ENCODE measurements at places on chromosomes 5 and 9.

- DNase-seq, result no peak
Observed at GRCh38 chr9:86516564-86516963, 162.4 kb upstream of the TUT7 start.

- DNase-seq, result no peak
Observed at GRCh38 chr9:130150779-130151382, 21.3 kb upstream of the NCS1 start.

DNA sequence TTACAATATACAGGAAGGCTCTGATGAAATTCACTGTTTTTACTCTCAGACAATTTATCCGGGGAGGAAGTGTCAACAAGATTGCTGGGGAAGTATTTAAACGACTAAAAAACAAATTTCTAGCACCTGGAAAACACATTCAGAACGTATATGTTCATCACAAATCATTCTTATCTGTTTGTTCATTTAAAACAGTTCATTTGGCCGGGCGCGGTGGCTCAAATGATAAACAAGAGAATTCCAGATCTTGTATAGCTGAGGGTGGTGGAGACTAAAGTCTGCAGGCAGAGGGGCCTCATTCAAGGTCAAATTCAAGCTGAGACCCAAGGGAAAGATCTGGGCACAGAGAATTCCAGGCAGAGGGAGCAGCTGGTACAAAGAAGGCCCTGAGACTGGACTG lies 90.0 kb downstream of the STK10 start:
- no peak for DNase-seq

DNA sequence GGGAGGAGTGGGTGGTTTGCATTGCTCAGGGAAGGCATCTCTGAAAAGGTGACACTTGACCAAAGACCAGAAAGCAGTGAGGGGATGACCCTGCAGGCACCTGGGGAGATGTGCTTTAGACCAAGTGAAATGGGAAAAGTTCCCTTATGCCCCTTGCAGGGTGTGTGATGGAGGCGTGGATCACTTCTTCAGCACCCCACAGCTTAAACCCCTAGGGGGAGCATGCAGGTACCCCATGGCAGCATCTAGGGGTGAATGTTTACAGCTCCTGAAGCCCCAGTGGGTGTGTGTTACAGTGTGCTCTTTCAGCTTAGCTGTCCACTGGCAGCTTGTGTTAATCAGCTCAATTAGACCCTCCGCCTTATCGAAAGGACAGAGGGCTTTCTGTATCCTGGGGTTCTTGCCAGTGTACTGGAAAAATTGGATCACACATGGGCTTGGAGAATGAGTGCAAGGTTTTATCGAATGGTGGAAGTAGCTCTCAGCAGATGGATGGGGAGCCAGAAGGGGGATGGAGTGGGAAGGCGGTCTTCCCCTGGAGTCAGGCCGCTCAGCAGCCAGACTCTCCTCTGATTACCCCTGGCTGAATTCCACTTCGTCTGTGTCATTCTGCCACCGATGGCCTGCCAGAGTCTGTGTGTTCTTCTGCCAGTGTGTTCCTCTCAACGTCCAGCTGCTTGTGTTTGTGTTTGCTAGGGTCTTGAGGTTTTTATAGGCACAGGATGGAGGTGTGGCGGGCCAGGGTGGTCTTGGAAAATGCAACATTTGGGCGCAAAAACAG lies 6.3 kb downstream of the BHMT2 start:
- no peak for DNase-seq

GRCh38 chr5:124583469-124584350 lies 162.7 kb downstream of the ZNF608 start:
- no peak for DNase-seq

DNA sequence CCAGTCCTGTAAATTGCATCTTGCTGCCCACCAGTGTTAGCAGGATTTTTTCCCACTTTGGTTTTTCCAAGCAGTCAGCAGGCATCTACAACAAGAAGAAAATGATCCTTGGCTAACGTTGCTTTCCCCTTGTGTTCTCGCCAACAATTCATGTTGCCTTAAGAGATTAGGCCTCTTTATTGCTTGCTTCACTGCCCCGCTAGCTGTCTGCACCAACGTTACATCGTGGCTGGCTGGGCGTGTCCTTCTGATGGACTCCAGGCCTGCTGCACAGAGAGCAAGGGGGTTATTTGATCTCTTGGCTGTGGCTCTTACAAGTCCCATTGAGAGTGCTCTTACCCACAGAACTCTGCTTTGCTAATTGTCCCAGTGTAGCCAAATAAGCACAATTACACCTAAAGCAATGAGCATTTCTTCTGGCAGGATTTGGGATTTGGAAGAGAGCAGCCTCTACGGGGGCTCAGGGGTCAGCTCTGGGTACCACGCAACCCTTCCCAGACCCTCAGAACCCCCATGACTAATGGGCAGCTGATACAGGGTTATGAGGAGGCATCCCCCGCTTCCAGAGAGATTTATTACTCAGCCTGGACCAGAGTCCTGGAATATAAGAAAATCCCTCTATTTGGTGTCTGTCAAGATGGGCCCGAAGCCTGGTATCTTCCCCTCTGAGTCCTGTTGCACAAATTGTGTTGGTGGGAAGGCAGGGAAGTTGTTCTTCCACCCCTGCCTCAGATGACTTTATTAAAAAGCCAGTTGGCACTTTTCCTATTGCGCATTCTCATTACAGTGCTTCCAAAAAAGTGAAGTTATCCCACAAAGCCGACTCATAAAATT lies 17.6 kb downstream of the DCANP1 start:
- no peak for DNase-seq

DNA sequence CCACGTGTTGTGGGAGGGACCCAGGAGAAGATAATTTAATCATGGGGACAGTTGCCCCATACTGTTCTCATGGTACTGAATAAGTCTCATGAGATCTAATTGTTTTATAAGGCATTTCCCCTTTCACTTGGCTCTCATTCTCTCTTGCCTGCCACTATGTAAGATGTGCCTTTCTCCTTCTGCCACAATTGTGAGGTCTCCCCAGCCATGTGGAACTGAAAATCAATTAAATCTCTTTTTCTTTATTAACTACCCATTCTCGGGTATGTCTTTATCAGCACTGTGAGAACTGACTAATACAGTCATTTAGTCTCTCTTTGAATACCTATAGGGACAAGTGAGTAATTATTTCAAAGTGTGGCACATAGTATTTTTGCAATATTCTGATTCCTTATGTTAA lies 269.2 kb upstream of the SMARCA2 start:
- DNase-seq, result no peak

DNA sequence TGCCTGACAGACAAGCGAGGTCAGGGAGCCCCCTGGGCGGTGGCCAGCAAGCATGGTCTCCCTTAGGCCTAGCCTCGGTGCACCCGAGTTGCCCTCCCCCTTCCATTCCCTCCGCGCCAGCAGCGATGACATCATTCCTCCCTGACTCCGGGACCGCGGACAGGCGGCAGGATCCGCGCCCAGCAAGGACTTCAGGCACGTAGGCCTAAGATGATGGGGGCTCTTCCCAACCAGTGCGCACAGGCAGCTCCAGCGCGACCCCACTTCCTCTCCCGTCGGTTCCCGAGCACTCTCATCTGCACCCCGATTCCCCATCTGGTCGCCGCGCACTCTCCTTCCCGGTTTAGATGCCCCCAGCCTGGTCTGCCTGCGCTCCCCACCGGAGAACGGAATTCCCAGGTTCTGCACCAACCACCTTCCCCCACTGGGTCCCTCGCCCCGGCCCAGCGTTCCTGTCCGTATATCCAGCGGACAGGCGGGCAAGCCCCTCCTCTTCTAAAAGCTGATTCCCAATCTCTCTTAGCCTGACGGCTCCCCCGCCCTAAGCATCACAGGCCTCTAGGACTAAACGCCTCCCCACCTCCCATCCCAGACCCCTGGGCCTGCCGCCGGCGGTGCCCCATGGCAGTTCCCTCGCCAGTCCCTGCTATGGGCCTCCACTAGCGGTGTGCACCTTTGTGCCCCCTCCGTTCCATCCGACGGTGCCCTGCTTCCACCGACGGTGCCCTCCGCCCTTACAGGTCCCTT lies 931 bp downstream of the FAM219A start:
- no peak for DNase-seq

DNA sequence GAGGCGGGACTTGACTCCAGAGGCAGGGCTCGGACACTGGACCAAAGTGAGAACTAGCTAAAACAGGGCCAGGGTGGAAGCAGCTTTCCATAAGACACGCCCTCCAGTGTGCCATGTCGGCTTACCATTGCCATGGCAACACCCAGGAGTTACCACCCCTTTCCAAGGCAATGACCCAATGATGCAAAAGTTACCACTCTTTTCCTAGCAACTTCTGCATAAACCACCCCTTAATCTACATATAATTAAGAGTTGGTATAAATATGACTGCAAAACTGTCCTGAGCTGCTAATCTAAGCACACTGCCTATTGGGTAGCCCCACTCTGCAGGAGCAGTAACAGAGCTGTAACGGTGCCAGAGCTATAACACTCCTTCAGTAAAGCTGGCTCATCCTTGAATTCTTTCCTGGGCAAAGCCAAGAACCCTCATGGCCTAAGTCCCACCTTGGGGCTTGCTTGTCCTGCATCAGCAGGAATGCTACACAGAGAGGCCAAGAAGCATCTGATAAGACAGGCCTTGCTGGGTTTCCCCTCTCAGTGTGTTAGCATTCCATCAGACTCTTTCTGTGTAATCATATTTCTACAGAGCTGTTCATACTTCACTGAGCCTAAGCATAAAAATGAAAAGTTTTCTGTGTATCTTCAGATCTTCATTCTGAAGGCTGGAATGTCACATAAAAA lies 262.7 kb upstream of the KLF9 start:
- no peak for DNase-seq

DNA sequence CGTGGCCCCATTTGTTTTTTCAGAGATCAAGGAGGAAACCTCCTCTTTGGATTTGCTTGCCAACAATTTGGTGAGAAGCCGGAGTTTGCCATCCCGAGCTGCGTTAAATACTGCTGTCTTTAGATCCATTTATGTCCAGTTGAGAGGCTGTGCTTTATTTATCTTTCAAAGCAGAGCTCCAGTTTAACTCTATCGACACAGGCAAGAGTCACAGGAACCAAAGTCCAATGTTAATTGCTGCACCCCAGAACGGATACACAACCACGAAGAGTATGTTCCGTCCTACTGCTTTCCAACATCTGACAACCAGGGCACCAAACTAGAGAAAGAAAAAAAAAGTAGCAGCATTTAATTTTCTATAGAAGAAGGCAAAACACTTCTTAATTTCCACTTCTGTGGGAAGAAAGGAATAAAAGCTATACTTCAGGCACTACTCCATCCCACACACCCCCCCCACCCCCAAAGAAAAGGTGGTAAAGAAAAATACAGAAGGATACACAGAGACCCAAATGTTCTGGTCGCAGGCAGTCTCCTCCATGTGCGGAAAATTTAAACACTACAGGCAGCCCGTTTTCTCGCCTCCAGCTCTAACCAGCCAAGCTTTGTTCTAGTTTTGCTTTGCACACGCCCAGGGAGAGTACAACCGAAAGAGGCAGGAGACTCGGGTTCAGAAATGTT lies 1.1 kb downstream of the FEM1C start:
- DNase-seq, result peak; percentile 25

- no peak for DNase-seq
Observed at GRCh38 chr9:113776194-113776593, 99.9 kb upstream of the ZNF618 start.

- no peak for DNase-seq
Observed at GRCh38 chr9:93139365-93140182, 5.5 kb upstream of the NINJ1 start.

DNA sequence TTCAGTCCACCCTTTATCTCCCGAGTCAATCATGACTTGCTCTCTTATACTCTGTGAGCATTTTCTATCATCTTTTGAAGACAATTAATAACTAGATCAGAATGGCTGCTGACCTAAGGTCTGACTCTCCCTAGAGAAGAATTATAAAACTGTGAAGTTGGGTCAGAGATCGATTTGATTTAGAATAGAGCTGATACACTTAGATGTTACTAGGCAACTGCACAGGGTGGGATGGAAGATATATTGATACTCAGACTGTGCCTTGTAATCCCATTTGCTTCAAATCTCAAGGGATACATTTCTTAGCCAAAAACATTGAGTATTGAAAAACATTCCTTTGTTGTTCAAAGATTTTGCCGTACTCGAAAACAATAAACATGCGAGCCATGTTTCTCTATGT lies 106.0 kb upstream of the NMUR2 start:
- DNase-seq, result no peak

DNA sequence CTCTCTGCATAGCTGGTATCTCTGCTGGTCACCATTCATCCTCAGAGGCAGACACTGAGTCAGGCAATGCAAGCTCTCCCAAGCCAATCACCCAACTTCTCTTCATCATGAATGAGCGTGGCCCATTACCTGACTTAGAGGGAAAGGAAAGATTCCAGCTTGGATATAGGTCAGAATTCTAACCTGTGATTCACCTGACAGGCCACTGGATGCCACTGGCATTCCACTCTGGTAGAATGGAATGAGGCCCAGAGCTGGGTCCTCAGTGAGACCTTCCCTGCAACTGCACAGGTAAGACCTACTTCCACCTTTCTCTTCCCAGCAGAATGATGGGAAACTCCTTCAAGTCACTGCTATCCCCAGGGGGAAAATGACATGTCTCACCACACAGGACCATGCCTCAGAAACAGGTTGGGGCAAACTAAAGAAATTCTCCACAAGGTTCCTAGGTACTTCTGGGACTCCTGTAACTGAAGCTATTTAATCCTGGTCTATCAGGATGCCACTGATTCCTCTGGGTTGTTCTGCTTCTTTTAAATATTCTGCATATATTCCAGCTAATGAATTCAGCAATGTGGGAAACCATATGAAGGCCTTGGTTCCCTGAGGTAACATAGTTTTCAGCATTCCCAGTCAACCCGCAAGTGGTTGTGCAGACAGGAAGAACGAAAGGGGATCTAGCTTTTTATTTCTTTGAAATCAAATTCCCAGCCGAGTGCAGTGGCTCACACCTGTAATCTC lies 62.0 kb downstream of the SUSD1 start:
- DNase-seq, result no peak

GRCh38 chr5:135988546-135988945 lies 33.8 kb upstream of the LECT2 start:
- no peak for DNase-seq

DNA sequence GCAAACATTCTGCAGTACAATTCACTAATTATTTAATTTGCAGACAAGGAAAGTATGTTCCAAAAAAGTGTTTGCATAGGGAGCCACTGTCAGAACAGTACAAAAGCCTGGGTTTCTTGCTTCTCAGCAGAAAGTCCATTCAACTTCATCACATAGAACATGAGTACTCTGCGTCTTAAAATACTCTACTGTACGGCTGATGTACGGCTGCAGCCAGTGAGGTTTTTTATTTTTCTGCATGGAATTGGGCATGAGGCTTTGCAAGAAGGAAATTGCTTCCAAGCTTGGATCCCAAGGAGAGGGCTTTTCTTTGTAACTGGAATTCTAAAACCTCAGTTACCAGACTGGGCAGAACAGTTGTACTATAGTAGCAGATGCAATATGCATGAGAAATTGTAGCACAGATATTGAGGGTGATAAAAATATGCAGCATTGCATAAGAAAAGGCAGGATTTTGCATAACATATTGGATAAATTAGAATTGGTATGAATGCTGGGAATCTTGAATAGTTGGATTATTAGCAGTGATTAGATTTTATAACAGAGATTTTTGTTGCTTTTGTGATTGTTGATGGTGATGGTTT lies 178.1 kb upstream of the CDH9 start:
- DNase-seq, result no peak

GRCh38 chr5:180839227-180839626 lies 21.8 kb downstream of the ZFP62 start:
- DNase-seq, result no peak

All from cerebellar nuclear complex (tissue), 1 donor.